ENCODE measurements at places on chromosomes 3 and 15.

GRCh38 chr15:69755551-69756310, 303.1 kb downstream of the RPLP1 start:
- peaks cover 31% of the 10 kb centered on the region for H3K4me1 ChIP-seq
- no peak for DNase-seq

DNA sequence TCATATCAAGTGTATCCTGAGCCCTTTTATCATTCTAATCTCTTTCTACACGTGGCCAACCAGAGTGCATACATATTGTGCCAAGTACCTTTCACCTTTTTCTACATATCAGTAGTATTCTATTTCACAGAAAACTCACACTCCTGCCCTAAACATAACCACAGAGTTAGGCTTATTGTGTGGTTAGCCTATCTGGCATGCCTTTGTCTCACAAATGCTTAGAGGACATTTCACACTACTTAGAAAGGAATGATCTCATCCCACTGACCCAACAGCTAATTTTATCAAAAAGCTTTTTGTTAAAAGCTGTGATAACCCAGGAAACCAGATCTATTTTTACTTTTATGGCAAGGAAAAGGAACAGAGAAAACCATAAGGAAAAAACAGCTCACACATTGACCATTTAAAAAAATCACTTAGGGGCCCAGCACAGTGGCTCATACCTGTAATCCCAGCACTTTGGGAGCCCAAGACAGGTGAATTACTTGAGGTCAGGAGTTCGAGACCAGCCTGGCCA, 17.8 kb upstream of the MAP4 start:
- H3K4me3 ChIP-seq = no peak overlapping the region
- H3K27ac ChIP-seq = peak overlapping the region; percentile 73
- peaks cover 29% of the 10 kb centered on the region for H3K4me1 ChIP-seq
- no peak for DNase-seq
- peaks cover 4% of the 10 kb centered on the region for H3K36me3 ChIP-seq
- H3K27me3 ChIP-seq = no peaks in the 10 kb centered on the region

DNA sequence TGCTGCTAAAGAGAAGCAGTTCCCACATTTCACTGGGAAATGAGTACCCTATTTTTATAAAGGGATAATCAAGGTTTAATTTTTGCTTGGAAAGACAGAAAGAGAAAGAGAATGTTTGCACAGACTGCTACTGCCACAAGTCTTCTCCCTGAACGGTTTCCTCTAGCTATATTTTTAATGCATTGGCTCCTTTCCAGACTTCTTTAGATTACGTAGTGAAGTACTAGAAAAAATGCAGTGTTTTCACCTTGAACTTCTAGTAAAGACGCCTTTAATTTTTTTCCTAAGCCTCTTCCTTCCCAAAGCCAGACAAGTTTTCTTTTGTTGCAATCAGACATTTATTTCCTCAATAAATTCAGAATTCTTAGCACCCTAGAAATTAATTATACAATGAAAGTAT, 248.3 kb upstream of the CCDC54 start:
- no peak overlapping the region for H3K27ac ChIP-seq
- H3K4me1 ChIP-seq = peaks cover 4% of the 10 kb centered on the region
- H3K27me3 ChIP-seq = no peaks in the 10 kb centered on the region
- H3K36me3 ChIP-seq = no peaks in the 10 kb centered on the region

DNA sequence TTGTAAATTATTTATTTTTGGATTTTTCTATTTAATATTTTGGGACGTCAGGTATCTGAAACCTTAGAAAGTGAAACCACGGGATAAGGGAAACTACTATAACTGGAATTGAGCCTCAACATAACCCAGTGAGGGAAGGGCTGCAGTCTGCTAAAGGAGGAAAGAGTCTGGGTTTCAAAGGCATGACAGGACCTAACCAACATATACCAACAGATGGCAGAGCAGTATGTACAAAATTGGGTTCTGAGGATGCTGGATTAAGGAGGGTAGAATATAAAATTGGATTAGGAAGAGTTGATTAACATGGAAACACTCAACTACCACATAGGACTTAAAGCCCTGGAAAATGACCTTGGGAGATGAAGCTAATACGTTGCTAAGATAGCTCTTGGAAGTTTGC, 603.5 kb downstream of the MECOM start:
- no peak overlapping the region for H3K4me3 ChIP-seq
- H3K36me3 ChIP-seq = no peaks in the 10 kb centered on the region
- H3K27me3 ChIP-seq = peaks cover under 1% of the 10 kb centered on the region
- no peak overlapping the region for H3K27ac ChIP-seq
- peaks cover 12% of the 10 kb centered on the region for H3K4me1 ChIP-seq
- no peak for DNase-seq

DNA sequence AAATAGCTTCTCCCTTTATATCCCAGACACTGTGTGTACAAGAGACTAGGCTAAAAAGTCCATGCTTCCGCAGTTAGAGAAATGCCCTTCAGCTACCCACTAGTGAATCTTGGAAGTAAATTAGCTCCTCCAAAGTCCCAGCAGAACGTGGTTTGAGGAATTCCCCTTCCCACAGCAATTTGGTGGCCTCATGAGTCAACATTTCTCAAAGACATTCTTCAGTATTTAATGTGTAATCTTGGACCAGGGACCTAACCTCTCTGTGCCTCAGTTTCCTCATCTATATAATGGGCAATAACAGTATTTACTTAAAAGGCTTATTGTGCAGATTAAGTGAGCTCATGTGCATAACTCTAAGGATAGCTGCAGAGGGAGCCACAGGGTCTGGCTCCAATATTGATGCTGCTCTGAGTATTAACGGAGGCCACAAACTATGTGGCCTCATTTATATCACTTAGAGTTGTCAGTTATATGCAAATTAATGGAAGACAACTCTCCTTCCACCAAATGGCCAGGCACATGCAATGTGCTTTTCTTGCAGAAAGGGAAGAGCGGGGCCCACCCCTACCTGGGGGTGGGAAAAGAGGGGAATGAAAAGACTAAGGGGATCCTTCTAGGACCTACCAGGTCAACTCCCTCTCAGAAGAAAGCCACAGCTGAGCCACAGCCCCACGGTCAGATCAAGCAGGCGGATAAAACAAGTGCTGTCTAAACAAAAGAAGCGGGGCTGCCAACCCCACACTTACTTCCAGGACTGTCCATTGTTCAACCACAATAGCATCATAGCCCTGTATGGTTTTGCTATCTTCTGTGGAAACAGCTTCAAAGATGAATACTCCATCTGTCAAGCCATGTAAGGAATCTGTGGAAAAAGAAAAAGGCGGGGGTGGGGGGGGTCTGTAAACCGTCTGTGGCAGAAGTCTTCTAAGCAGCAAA, 92.4 kb downstream of the OXNAD1 start:
- no peak overlapping the region for H3K4me3 ChIP-seq
- H3K36me3 ChIP-seq = peaks cover 42% of the 10 kb centered on the region
- DNase-seq = no peak
- no peak overlapping the region for H3K27ac ChIP-seq
- H3K4me1 ChIP-seq = peaks cover 18% of the 10 kb centered on the region

DNA sequence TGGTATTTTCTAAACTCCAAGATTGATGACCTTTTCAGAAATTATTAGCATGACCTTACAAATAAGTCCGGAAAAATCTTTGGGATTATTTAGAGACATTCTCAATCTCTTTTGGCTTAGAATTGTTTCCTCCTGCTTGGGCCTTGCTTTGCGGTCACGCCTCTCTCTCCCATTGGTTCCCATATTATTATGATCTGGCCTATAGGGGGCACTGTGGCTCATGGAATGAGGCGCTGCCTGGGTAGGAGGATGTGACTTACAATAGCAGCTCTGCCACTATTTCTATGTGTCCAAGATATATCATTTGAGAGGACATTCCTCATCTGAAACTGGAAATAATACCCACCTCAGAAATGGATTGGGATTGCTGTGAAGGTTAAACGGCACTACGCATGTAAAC, 464.9 kb downstream of the MFSD1 start:
- no peaks in the 10 kb centered on the region for H3K4me1 ChIP-seq
- no peaks in the 10 kb centered on the region for H3K36me3 ChIP-seq
- peaks cover 28% of the 10 kb centered on the region for H3K27me3 ChIP-seq
